Posterior cingulate gyrus (tissue), 11 donors: ENCODE measurements at places on chromosomes 3 and 15.
A peak's percentile ranks its signal among the peaks of the same experiment; 100 is the strongest.

DNA sequence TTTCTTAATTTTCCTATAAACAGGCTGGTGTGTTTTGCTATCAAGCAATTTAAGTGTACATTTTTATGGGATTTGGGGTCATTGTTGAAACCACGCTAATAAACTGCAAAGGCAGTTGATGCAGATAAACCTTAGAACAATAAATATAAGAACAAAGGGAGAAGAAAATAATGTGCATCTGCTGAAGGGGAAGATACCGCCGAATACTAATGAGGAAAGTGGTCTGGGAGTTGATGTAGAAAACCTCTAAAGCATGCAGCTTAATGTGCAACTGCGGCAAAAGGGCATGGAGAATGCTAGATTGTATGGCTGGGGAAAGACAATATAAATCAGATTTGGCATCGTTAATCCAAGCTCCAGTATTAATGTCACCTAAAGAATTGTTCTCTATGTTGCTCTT, 29.8 kb upstream of the CHL1 start:
- no peak for DNase-seq

GRCh38 chr3:114608293-114608692, 314.5 kb downstream of the TIGIT start:
- DNase-seq: no peak

DNA sequence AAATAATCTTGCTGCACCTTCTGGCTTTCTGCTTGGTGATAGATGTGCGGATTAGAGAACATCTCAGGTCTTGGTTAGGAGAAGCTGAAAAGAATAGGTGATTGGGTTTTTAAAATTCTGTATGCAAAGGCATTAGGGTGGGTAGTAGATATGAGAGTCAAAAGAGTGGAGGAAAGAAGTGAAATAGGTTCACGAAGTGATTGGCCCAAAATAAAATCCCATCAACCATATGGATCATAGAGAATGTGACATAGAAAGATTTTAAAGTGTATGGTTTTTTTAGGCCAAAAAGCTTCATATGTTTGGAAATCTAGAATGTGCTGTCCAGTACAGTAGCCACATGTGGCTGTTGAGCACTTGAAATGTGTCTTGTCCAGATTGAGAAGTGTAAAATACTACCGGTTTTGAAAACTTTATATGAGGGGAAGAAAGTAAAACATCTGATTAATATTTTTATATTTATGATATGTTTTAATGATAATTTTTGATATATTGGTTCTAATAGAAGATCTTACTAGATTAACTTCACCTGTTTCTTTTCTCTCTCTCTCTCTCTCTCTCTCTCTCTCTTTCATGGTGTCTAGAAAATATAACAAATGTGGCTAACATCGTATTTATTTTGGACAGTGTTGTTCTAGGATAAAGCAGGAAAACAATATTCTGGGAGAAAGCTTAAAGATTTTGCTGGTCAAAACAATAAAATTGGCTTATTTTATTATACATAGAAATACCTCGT, 2.9 kb downstream of the MBNL1 start:
- no peak for DNase-seq

- no peak for DNase-seq
Measured at GRCh38 chr3:35601959-35602358, 37.4 kb upstream of the ARPP21 start.

DNA sequence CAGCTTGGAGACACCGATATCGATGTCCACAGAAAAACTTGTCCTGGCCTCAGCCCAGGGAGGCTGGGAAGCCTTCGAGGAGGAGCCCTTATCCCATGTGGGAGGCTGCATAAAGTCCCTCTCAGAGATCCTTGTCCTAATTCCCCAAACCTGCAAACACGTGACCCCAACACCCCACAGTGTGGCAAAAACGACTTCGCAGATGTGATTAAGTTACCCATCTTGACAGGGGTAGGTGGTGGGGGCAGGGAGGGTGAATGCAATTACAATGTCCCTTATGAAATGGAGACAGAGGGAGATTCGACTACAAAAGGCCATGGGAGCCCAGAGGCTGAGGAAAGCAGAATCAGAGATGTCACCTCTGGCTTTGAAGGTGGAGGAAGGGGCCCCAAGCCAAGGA, 2.3 kb upstream of the TLR9 start:
- DNase-seq: no peak

GRCh38 chr15:68620721-68621527, 42.1 kb downstream of the CORO2B start:
- peak; percentile 95 for DNase-seq

DNA sequence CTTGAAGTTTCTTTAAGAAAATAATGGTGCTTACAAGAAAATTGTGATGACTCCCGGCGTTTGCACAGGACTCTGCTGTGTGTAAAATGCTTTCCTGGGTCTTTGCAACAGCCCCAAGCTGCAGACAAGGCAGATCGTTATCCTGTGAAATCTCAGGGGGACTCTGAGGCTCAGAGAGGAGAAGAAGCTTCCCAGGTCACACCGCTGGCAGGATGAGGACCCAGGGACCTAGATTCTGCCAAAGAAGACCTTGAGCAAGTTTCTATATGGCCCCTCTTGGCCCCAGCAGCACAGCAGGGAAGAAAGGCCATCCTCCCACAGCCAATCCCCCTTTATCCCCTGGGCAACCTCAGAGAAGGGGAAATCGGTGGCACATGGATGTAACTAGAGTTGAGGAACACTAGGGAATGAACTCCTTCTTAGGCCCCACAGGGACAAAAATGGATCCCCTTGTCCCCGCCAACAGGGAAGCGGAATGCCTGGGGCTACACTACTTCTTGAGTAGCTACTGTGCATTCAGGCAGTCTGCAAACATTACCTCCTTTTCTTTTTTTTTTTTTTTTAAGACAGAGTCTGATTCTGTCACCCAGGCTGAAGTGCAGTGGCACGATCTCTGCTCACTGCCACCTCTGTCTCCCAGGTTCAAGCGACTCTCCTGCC, 72.8 kb downstream of the CPN2 start:
- DNase-seq: peak; percentile 50

- DNase-seq: no peak
Measured at GRCh38 chr3:54042259-54042823, 80.0 kb upstream of the CACNA2D3 start.

DNA sequence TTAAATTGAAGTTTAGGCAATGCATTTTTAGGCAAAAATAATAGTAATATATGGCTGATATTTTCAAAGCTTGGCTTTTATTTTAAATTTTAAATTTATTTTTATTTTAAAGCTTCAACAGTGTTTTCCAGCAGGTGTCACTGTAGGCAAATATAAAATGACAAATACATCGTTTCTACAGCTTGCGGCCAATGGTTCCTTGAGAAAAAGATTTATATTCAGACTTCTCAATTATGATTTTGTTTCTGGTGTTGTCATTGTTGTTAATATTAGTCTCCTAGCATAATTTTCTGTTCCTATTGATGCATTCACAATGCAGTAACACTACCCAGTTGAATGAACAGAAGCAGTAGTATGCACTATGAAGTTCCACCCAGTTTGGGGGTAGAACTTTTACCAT, 220.7 kb upstream of the DNAJC19 start:
- no peak for DNase-seq

- no peak for DNase-seq
Measured at GRCh38 chr15:46858150-46858549, 859.2 kb upstream of the SEMA6D start.

- DNase-seq: no peak
Measured at GRCh38 chr3:159788291-159788690, 200.3 kb upstream of the IL12A start.
